ENCODE measurements at places on chromosomes 11 and 22. TPM values are rescaled to one million over a fixed set of nuclear protein-coding genes. Genes with fewer than 3 reads are reported as not detected.
A peak's percentile ranks its signal among the peaks of the same experiment; 100 is the strongest.

DNA sequence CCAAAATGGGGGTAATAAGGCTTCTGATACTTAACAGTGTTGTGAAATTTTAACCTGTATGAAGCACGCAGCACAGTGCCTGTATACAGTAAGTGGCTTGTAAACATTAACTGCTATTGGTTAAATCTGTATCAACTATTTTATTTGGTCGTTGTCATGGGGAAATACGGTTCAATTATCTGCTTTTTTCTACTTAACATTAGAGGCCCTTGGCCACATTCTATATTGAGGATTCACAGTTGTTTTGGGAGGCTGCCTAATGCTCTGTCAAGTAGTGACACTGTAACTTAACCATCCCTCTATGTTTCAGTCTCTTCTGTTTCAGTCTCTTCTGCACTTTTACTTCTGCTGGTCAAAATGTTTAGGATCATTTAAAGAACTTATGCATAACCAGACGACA, 95.6 kb downstream of the LDLRAD3 start:
- no peak for DNase-seq

DNA sequence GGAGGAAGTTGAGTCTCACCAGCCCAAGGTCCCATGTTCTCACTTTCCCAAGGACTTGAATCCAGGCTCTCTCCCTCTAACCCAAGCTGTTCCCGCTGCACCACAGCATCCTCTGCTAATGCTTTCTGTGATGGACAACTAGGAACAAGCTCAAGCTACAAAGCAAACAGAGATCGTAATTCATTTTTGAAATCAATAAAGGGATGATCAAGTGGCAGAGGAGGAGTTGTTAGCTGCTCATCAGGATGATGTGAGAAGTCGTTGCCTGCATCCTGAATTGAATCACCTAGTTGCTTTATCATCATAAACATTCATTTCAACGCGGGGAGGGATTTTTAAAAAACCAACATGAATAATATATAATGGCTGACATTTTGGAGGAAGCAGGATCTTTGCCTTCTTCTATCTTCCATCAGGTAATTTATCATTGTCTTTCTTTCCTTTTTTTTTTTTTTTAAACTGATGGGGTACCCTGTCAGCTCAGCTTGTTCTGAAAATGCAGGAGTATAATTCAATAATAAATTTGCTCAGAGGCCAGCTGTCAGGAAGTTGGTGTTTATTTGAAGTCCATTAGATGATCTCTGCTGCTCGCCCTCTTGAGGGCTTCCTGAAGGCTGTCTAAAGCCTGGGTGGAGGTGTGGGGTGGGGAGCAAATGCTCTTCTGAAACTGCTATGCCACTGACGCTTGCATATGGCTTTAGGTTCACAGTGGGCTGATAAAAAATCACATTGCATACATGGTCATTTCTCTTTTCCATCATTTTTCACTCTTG, 174.4 kb upstream of the NARS2 start:
- DNase-seq: no peak

GRCh38 chr11:126929179-126930061, 71.2 kb downstream of the KIRREL3 start:
- no peak for DNase-seq

- no peak for DNase-seq
Observed at GRCh38 chr11:35976434-35976833, 32.6 kb downstream of the LDLRAD3 start.

DNA sequence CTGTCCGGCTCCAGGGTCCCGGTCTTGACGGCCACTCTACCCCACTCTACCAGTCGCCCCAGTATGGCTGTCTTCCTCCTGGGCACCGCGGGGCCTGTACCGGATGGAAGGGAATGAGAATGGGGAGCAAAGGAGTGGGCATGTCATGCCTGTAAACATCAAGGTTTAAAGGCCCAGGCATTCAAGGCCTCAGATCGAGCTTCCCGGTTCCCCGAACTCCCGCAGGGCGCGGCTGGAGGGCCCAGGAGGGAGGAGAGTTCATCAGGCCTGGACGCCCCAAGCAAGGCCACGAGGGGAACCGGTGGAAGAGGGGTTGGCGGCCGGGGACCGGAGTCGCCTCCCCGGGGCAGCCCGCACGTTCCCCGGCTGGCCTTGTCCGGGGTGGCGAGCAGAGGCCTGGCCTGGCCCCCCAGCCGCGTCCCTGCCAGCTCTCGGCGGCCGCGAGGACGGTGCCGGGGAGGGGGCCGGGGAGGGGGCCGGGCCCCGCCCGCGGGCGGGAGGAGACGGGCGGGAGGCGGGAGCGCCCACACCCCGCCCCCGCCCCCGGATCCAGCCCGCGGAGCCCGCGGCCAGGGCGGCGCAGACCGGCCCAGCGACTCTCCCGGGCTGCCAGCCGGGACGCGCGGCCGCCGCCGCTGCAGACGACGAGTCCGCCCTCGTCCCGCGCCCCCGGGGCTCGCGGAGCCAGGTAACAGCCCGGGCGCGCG, at the start of gene CDC42EP1:
Gene CDC42EP1 (plus strand): TSS at position 580 of the 707 bp plus-strand sequence. CDS start 5,870 bp downstream, outside the sequence.
- DNase-seq: peak; percentile 72

GRCh38 chr11:30603357-30603756, 17.2 kb upstream of the MPPED2 start:
- no peak for DNase-seq

- DNase-seq: no peak
Observed at GRCh38 chr22:30344447-30345200, 12.1 kb downstream of the SF3A1 start.

DNA sequence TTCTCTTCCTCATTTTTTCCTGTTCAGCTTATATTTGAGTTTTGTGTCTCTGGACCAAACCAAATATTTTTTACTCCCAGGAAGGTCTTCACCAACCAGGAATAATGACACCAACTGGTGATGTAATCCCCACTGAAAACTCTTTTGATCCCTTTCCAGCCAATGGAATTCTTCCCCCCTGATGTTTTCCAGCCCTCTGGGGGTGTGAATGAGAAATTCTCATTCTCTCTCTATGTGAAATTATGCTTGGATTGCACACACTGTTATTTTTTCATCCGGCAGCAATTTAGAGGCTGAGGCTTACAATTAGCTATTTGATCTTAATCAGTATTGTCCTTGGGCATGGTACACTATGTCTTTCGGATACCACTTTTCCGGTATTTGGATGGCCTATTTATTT, 39.5 kb upstream of the SLC1A2 start:
- no peak for DNase-seq

- no peak for DNase-seq
Observed at GRCh38 chr11:103541186-103541795, 432.1 kb downstream of the DYNC2H1 start.

DNA sequence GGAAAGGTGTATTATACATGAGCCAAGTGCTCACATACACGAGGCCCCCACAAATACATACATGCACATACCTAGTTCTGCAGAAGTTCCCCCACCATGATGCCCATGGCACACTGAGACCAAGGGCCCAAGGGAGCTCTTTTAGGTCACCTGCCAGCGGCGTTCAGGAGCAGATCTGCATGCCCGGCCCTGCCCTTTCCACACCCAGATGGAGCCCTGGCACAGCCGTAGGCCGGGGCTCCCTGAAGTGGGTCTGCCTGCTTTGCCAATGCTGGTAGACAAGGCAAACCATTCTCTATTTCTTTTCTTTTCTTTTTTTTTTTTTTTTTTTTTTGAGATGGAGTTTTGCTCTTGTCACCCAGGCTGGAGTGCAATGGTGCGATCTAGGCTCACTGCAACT, 21.5 kb downstream of the NFAM1 start:
- DNase-seq: no peak

DNA sequence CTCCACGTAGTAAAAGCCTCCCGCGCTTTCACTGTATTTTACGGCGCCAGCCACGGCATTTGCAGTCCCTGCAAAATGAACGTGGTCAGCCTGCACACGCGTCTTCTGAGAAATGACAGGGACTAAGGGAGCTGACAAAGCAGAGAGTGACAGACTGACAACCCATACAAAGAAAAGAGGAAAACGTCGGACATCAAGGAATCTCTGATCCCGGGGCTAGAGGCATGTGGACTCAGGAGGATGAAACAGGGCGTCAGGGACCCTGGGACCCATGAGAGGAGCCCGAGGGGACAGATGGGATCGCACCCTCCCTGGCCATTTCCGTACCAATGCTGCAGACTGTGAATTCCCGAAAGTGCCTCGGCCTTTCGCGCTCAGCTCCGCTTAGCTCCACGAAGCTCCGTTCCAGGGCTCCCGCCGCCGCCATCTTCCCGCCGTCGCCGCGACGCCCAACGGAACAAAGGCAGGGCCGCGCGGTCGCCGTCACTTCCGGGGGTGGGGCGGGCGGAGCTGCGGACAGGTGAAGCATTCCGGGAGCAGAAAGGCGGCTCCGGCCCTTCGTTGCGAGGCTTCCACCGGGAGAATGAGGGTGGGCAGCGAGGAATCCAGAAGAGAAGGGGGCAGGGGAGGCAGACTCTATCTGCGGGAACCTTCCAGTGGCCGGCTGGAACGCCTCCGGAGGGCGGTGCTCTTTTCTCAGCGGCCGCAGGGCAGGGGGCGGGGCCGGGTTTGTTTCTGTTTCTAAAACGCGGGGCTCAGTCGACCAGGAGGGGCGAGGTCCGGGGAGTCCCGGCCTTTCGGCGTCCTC, at the start of gene NUP160:
Gene NUP160 (minus strand): TSS at position 459 of the 808 bp plus-strand sequence. CDS start 32 bp downstream, at position 427.
- DNase-seq: peak; percentile 84

- peak; percentile 78 for DNase-seq
Observed at GRCh38 chr11:86940122-86940777, 14.9 kb downstream of the FZD4 start.

- no peak for DNase-seq
Observed at GRCh38 chr11:2442589-2442988, 1.7 kb downstream of the TRPM5 start.

DNA sequence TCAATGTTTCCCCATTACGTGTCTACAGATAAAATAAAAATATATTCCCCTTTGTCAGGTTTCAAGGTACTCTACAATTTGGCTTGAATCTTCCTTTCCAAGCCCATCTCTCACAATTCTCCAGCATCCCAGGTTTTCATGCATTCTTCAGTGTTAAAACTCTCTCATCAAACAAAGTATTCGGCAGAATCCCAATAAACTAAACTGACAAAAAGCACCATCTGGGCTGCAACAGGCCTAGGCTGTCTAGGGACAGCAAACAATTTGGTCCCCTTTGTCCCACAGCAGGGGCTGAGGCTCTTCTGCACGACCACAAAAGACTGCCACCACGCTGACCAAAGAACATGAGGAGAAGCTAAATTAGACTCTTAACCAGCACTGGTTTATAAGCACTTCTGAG, 159.4 kb downstream of the CADM1 start:
- no peak for DNase-seq

DNA sequence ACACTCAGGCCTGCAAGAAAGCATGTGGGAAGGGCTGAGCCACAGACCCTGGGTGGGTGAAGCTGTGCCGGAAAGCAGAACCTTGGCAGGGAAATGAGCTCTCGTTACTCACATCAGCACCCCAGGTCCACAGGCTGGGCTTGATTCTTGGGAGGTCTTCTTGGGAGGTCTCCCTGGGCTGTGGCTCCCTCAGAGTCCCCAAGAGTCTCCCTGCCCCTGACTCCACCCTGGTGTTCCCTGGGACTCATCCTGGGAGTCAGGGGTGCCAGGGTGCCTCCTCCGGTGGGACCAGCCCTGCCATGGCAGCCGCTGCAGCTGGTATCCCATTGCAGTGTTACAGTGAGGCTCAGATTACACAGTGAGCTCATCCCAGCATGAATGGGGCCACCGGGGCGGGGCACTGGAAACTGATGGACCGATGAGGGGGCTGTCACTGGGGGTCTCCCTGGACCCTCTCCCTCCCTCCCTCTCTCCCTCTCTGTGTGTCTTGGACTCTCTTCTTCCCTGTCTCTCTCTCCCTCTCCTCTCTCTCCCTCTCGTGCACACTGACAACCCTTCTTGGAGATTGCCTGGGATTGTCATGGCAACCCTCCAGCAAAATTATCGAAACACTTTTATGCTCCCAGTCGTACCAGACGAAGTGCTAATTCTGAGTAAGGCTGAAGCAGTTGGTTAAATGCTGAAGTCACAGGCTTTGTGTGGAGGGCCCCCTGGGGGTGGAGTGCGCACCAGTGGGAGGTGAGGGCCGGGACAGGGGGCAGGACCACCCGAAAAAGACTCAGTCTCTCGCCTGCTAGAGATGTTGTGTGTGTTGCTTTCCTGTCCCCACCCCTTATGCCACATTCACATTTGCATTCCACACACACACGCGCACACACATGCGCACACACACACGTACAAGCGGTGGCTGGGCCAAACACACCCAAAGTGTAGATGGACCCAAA, 8.6 kb upstream of the C11orf96 start:
- no peak for DNase-seq

DNA sequence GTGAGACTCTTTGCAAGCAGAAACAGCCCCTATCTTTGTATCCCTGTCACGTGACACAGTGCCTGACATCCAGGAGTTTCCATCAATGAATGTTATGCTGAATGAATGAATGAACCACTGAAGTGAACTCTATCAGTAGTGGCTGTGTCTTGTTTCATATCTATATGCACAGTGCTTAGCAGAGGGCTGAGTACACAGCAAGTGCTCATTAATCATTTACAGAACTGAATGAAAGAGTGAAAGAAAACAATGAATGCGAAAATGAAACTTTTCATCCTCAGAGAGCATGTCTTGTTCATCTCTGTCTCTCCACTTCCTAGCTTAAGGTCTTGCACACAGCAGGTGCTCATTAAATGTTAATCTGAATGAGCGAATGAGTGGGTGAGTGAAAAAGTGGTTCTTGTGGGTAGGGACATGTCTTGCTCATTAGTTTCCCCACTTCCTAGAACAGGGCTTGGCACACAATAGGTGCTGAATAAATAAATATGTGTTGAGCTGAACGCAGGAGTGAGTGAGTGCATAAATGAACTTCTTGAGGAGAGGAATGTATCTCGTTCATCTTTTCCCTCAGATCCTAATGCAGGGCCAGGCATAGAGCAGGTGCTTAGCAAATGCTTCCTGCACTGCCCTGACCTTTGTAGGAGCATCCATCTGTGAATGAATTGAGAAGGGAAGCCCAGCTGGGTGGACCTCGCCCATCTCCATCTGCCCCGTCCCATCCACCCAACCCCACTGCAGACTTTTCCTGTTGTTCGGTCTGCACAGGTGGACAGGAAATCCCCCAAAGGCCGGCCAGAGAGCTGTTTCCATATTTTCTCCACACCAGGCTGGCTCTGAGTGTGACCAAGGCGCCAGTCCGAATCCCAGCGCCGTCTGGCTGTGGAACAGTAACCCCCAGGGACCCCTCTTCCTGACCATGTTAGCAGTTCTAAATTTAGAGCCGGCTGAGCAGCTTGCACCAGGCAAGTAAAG, 113.4 kb upstream of the CRYBB3 start:
- peak; percentile 43 for DNase-seq

DNA sequence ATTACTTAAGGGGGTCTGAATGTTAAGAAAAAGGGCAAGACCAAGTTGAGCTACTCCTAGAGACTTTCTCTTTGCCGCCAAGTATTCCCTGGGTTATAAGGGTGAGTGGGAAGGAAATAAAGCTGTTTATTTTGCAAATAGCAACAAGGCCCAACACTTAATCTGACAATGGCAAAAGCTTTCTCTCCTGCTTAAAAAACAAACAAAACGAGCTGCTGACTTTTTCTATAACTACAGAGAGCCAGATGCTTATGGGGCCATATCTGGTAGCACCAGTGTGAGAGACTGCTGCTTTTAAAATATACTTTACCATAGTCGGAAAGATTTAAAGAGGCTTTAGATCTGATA, 2.3 kb upstream of the KDM2A start:
- no peak for DNase-seq

The XKR3 gene
- total RNA-seq: not detected

The PHOX2A gene
- not detected for total RNA-seq

The CCDC34 gene
- total RNA-seq: 0.26 TPM

The TRPC6 gene
- total RNA-seq: 4.0 TPM

Measured in uterus (tissue), 4 donors.